ENCODE measurements at places on chromosomes 2 and 18. TPM values are rescaled to one million over a fixed set of nuclear protein-coding genes. Genes with fewer than 3 reads are reported as not detected.
A peak's percentile ranks its signal among the peaks of the same experiment; 100 is the strongest.

GRCh38 chr2:148720501-148721001, 76.0 kb downstream of the EPC2 start:
- no peak for DNase-seq

DNA sequence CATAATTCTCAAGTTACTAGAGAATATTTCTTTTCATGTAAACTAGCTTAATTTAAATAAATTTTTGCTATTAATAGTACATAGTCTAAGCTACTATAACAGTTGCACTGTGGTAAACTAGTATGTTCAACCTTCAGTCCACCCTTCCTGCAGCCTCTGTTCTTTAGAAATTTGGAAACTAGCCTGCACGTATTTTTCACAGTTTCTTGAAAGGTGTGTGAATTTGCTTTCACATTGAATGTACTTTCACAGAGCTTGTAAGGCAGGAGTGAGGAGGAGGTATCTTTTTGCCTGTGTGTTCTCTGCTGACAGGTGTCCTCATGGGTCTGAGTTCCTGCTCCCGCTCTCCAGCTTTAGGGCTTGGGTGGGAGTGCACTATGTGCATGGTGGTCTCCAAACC, 117.5 kb downstream of the ATP9B start:
- DNase-seq = no peak

DNA sequence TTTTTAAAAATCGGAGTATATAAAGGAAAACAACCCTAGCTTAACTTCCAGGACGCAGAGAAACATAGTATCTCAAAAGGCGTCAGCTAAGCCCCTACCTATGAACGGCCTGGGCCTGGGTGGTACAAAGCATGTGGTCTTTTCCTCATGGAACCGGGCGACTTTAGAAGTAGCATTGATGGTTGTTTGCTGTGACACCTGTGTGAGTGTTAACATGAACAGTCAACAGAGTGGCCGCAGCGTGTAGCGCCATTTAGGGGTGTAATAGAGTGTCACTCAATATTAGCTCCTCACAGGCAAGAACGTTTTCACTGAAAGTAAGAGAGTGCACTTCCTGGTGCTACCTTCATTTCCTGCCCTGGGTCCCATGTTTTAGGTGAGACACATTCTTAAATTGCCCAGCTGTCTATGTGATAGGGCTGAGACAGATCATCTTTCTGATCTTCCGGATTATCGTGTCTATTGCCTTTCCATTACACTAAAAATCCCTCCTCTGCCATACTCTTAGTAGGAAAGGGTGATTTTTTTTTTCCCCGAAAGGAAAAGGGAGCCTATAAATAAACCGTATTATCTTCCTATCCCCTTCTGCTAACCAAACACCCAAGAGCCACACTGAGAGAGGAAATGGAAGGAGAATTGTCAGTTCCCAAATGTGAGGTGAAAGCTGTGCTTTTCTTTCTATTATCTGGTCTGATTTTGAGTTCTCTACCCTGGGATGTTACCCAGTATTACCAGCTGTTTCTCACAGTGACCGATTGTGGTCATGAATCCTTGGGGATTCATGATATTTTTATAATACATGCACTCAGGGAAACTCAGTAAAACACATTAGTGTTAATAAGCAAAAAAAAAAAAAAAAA, 1.3 kb downstream of the GORASP2 start:
- DNase-seq = peak; percentile 73

DNA sequence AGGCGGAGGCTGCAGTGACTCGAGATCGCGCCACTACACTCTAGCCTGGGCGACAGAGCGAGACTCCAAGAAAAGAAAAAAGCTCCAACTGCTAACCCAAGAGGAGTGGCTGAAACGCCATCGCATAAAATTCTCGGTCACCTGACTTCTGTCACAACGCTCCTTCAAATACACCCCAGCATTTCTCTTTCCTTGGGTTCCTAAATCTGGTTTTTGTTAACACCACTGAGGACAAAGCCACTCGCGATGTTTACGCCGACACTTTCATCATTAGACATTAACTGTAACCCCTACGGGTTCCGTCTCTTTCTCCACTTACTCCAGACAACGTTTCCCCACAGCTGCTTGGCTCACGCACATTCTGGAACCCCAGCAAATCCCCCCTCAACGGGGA, 679 bp downstream of the CLK1 start:
- DNase-seq = no peak

GRCh38 chr2:106336108-106336507, 132.1 kb downstream of the RGPD3 start:
- DNase-seq = no peak

The RRM2 gene
- 121 TPM for polyA plus RNA-seq

GRCh38 chr2:67841711-67842110, 221.1 kb downstream of the C1D start:
- DNase-seq = no peak

DNA sequence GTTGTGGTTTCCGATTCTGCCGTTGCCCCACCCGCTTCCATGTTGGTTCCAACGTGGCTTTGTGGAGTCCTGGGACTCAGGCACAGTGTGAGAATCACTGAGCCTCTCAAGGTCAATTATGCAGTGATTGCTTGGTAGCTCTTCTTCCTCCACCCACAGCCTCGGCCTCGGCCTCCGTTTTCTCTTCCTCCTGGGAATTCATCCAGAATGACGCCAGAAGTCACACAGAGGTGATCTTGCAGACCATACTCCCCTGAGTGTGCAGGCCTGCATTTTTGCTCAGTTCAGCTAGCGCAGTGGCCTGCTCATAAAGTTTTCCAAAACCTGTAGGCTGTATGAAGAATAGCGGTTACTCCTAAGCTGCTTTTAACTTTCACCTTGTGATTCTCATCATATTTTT, 273.3 kb downstream of the GBX2 start:
- DNase-seq = no peak

DNA sequence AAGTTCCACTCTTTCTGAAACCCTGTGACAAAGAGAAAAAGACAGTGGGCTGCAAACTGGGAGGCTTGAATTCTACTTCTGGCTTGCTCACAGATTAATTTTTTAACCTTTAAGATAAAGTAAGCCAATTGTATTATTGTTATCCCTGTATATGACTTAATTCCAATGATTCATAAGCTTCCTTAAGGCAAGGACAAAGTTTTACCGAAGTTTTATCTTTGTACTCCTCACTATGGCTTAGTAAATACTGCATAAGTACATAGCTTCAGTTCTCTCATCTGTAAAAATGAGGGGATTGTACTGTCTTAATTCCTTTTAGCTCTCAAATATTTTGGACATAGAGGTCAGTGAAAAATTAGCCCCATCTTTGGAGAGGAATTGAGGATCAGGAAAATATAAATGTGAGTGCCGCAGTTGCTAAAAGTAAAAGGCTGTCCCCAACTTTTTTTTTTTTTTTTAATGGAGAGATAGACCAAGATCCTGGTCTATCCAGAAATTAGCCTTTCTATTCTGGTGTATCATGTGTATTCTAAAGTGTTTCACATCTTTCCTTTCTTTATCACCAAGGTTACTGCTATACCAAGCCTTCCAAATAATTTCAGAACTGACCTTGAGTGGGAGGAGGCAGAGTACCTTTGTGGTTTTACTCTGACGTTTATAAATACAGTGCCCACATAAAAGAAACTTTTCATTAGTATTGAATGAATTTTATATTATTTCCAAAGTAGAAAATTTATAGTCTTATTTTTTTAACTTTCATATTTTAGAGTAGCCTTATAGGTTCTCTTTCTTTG, 13.3 kb downstream of the RELCH start:
- DNase-seq = no peak

The G6PC2 gene
- polyA plus RNA-seq = not detected

GRCh38 chr2:8222979-8223694, 458.7 kb upstream of the ID2 start:
- no peak for DNase-seq

GRCh38 chr2:36058076-36058475, 297.5 kb upstream of the CRIM1 start:
- no peak for DNase-seq

DNA sequence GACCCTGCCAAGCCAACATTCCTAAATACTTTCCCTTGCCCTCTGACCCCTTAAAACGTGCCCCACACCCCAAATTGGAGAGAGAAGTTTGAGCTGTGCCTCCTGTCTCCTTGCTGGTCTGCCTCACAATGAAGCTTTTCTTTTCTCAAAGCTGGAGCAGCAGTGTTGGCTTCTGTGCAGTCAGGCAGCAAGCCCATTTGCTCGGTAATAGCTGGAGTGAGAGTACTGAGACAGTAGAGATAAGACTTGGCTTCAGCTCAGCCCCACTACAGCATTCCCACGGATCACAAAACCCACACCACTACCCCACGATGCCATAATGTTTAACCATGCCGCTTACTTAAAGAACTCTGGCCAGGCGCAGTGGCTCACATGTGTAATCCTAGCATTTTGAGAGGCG, 73.0 kb downstream of the NCAPH start:
- DNase-seq = no peak

DNA sequence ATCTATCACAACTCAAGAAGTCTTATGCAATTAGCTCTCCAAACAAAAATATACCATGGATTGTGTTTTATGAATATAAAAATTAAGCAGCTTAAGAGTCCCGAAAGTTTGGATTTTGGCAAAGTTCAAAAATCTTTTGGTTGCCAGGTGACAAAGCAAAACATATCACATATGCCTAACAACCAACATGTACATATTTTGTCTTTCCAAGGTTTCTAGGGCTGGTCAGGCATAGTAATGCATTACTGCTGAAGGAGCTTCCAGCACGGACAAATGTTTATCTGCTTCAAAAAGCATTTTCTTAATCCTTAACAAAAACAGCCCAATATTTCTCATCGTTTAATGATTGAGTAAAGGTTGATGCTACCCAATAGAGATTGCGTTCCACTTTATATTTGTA, 1327.1 kb upstream of the ZEB2 start:
- no peak for DNase-seq

- DNase-seq = no peak
Measured at GRCh38 chr18:63961435-63961980, 8.4 kb upstream of the SERPINB8 start.

DNA sequence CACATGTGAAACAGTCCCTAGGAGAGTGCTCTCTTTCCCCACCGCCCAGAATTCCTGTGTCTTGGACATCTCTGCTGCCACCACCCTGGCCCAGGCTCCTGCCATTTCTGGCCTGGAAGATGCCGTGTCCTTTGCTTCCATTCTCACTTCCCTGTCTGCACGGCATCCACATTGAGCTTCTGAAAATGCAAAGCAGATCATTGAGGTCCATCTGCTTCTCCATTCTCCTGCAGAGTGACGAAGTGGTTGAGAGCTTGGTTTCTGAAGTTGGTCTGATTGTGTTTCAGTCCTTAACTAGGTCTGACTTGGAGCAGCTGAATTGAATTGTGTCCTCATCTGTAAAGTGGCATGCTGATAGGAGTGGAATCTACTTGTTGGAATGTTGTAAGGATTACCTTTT, 98.7 kb upstream of the MGAT5 start:
- no peak for DNase-seq

The CCDC178 gene
- polyA plus RNA-seq = not detected

DNA sequence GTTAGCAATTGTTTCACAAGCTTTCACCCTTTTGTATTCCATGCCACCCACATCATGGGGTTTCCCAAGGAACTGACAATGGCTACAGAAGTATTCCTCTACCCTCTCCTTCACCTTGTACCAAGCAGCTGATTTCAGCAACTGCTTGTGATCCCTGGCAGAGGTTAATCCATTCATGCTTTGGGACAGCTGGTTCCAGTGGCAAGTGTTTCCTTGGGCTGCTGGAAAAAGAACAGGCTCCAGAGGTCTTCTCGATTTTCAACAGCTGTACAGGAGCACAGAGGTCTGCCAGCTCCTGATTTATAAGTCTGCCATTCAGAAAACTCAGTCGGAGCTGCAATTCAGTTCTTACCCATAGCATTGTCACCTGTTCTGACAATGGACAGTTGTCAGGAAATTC, 239.2 kb upstream of the CWC22 start:
- no peak for DNase-seq

GRCh38 chr2:190121971-190122370, 59.4 kb upstream of the MSTN start:
- peak; percentile 32 for DNase-seq

The TACR1 gene
- 0.14 TPM for polyA plus RNA-seq

The PTPRN gene
- 0.90 TPM for polyA plus RNA-seq

The POTEI gene
- not detected for polyA plus RNA-seq

The MYO1B gene
- polyA plus RNA-seq = 77.7 TPM

The MBD1 gene
- polyA plus RNA-seq = 28.6 TPM

GRCh38 chr2:25268139-25268538, 73.6 kb downstream of the DNMT3A start:
- no peak for DNase-seq

DNA sequence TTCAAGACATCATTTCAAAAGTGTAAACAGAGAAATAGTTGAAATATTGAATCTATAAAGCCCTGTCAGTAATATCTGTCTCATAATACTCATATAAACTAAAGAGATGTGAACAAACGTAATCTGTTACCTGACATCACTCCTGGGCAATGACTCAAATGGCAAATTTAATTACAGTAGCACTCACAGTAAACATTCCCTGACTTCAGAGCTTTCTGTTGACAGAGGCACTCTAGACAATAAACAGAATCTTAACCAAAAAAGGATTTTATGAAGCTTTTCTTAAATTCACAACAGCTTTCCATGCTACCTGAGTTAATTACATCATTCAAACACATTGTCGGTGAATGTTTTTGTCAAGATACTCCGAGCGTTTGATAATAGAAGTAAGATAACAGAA, 128.1 kb upstream of the PDE1A start:
- no peak for DNase-seq
